Activated naive CD8-positive, alpha-beta T cell treated with anti-CD3 and anti-CD28 coated beads for 36 hours (primary cell): ENCODE measurements at places on chromosomes 2 and 18.

DNA sequence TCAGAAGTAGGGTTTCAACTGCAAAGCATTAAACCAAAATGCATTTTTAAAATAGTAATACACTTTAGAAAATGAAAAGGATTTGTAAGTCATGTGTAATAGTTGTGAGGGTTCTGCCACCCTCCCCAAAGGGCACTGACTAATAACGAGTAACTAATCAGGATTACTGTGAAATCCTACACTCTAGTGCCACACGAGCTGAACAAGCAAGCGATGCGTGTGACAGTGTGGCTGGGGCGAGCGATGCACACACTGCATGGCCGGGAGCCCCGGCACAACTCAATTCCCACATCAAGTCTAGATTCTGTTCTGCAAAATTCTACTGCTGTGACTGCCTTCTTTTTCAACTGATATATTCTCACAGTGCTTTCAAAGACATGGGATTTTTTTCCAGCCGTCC lies 156.4 kb downstream of the SEPTIN10 start:
- DNase-seq, result no peak

- no peak for DNase-seq
These were observed 61.5 kb downstream of the BABAM2 start for GRCh38 chr2:27952070-27952469.

GRCh38 chr18:47970664-47971531 lies 40.4 kb upstream of the SMAD2 start:
- DNase-seq, result no peak

DNA sequence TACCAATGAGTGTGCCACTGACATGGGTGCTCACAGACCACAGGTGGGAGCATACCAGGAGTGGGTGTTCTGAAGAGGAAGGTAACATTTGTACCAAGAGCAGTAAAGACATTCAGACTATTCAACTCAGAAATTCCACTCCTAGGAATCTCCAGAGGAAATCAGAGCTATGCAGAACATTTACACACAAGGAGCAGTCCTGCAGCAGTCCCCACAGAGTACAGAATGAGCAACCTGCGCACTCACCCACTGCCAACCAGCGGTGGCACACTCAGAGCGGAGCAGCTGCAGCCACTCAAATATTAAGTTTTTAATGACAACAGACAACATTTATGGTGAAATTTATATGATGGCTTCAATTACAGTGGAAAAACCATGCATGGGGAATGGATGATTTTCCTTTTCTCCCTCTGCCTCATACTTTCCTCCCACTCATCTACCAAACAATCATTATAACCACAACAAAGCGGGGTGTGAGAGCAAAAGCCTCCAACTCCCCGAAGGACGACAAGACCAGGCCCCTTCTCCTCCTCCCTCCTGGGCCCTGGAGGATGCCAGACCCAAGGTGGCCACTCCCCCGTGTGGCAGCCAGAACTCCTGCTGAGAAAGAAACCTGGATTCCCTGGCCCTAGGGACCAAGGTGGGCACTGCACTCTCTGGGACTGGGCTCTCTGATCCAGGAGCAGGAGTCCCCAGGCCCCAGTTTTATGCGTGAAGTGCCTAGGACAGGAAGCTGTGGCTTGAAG lies 5.4 kb downstream of the HS6ST1 start:
- DNase-seq, result peak; percentile 36

GRCh38 chr2:49177194-49177593 lies 22.9 kb upstream of the FSHR start:
- no peak for DNase-seq

- no peak for DNase-seq
These were observed 7.0 kb downstream of the INHBB start for GRCh38 chr2:120352696-120353590.

- DNase-seq, result no peak
These were observed 111.5 kb upstream of the MGAT5 start for GRCh38 chr2:134142341-134142738.
